Activated CD4-positive, alpha-beta T cell treated with anti-CD3 and anti-CD28 coated beads for 24 hours (primary cell): ENCODE measurements at places on chromosomes 2 and 18.

- no peak for DNase-seq
Observed at GRCh38 chr18:25052511-25052921, 299.4 kb downstream of the ZNF521 start.

DNA sequence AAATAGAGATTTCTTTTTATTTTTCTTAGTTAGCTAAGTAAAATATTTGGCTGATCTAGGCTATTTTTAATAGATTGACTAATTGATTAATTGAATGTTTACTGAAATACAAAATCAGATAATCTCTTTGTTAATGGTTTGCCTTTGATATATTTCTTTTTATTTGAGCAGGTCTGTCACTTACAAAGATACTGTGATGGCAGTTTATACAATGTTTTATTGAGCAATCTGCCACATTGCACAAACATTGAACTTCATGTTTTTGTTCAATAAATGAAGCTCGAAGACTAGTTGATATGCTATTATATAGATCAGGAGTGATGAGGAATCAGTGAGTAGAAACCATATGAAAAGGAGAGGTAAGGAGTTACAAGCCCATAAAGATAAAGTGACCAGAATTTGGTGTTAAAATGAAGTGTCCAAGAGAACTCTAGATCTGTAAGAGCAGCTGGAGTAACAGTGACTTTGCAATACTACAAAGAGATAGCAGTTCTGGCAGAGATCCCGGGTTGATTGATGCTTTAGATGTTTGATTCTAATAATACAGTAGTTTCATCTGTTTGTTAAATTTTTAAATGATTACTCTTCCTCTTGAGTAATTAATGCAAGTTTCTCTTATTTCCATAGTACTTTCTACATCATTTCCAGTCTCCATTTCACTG, 574.2 kb downstream of the CCDC85A start:
- no peak for DNase-seq

DNA sequence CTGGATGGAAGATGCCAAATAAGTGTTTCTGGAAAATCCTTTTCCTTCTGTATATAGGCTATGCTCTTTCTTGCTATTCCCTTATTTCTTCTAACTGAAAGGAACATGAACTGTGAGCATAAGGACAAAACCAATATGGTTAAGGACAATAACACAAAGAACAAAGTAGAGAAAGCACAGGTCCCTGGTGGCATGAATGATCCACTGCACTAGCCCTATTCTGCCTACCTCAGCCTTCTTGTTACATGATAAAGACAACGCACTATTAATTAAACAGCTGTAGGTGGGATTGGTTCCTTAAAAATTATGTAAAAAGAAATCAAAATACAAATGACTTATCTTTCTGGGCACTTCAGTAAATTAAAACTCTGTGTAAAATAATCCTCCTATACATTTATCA, 1.9 kb upstream of the WDR75 start:
- no peak for DNase-seq

DNA sequence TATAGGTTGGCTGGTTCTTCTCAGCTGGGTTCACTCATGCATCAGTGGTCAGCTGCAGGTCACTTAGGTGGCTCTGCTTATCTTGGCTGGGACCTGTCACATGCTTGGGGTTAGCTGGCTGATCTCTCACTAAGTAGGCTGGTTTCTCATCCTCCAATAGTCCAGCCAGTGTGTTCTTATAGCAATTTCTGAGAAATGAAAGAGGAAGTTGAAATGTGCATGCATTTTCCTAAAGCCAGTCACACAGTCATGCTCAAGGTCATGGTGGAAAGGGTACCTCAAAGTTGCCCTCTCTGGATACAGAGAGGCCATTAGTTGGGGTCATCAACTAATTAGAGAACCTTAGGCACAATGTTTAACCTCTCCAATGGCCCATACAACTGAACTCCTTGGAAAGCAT, 64.4 kb downstream of the KLHL29 start:
- DNase-seq = no peak
